A172 (cell line): ENCODE measurements at places on chromosomes 16 and 17.

- DNase-seq, result no peak
Observed at GRCh38 chr16:72944757-72945485, 103.0 kb downstream of the ZFHX3 start.

- peak; percentile 49 for DNase-seq
Observed at GRCh38 chr17:63358111-63358839, 87.8 kb downstream of the CYB561 start.

DNA sequence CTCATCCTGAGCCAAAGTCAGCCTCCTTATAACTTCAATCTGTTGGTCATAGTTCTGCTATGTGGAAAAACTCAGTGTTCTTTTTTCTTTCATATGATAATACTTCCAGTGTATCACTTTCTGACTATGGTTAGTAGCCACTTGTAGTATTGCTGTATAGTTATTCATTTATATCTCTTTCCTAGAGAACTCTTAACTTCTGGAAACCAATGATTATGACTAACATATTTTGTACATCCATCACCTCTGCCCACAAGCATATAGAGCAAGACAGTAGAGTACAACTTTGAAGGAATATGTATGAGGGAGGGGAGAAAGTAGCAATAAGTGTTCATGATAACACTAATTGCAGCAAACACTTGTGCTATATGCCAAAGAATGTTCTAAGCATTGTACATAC is 38.6 kb downstream of the COX10 start:
- no peak for DNase-seq

GRCh38 chr16:53207810-53208752 is 153.3 kb downstream of the CHD9 start:
- DNase-seq, result peak; percentile 94

DNA sequence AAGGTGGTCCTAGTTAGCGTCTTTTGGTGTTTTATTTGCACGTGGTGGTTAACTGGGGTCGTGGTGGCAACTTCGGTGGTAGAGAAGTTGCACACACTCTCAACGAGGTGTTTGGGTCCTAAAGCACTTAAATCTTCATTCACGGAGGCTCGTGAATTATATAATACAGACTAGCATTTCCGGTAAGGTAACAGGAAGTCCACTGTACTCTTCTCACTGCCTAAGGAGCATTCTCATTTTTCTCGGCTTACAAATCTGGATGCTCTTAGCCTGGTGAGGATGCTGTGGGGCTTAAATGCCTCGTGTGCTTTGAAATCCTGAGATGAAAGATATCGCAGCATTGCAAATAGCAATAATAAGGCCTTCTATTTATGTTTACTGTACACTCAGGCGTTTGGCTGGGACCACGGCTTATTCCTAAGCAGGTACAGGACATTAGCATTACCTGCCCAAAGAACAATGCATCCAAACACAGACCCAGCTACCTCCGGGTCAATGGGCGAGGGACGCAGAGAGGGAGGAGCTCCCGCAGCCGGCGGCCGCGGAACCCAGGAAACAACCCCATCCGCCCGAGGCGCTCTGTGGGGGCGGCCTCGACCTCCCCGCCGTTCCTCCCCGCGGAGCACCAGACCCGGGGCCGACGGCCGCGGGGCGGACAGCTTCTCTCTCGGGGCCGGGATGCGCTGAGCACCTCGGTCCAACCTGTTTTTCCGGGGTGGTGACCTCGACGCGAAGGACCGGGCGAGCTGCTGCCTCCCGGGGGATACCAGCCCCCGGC is 856 bp downstream of the DNAJA2 start:
- peak; percentile 35 for DNase-seq

DNA sequence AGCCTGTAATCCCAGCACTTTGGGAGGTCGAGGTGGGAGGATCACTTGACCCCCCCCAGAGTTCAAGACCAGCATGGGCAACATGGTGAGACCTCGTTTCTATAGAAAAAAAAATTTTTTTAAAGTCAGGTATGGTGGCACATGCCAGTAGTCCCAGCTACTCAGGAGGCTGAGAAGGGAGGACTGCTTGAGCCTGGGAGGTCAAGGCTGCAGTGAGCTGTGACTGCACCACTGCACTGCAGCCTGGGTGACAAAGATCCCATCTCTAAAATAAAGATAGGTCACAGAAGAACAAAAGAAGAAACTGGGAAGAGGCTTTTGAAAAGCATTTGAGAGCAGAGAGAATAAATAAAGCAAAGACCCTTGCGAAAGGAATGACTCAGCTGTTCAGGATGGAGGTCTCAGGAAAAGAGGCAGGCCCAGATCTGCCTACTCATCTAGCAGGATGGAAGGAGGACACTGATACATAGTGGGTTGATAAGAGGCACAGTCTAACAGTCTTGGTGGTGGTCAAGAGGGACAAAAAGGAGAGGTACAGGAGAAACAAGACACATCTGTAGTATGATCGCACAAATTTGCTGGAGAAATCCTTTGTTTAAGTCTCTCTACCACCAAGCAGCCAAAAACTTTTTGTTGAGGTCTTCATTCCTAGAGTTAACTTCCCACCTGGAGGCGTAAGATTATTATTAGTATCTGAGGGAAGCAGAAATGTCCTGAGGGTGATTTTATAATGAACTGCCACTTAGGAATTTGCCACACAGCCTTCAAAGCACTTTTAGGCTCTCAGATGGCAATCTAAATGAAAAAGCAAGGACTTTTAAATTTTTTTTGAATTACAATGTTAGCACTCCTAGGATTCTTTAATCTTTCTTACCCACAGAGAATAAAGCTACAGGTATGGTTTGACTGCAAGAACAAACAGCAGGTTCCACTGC is 17.6 kb downstream of the ZSWIM7 start:
- no peak for DNase-seq

DNA sequence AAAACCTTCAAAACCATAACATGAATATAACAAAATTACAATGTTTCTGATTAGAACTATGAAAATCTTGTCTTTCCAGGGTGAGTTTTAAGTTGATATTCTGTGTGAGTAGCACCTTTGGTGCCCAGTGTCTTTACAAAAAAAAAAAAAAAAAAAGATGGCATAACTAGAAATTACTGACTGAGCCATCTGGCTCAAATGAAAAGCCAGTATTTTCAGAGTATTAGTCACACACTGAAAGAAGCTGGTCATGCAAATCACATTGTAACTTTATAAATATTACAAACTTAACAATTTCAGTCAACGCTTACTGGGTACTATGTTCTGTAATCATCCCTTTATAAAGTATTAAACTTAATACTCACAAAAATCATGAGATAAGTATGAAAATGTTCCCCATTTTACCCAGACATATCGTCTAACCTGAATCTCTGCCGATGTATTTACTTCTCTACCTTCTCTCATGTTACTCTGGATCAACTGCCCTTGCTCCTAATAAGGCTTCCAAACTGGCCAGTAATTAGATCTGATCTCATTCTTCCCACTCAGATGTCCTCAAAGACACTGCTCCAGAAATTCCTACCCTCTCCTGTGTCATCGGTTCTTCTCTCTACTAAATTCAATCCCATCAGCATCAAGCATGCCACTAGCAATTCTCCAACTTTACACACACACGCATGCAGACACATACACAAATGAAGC is 25.4 kb downstream of the UBE2G1 start:
- no peak for DNase-seq

DNA sequence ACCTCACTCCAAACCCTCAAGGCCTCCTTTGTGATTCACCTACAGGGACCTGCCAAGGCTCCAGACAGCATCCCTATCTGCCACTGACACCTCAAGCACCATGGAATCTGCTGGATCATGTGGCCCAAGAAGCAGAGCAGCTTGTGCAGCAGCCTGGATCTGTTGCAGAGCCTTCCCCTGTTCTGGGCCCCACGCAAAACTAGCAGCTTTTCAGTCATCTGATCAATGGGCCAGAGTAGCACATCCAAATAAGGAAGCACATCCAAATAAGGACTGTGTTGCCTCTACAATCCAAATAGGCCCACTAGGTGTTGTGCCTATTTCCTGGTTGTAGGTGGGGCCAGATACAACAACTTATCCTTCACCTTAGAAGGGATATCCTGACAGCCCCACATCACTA is 97.1 kb upstream of the GNAO1 start:
- DNase-seq, result no peak

DNA sequence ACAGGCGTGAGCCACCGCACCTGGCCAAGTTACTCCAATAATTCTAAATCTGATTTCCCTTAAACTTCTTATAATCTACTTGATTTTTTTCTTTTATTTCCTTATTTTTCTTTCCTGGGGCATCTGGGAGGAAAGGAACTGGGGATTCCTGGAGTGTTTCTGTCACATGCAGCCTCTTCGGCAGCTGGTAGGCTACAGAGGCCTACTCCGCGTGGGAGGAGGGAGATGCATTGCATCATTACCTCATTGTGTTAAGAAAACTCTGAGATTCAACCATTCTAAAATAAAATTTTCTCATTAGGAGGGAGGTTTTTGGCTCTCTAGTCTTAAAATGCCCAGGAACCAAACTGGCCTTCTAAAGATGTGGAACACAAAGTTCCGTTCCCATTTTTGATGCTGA is 64.0 kb downstream of the SOX9 start:
- no peak for DNase-seq

DNA sequence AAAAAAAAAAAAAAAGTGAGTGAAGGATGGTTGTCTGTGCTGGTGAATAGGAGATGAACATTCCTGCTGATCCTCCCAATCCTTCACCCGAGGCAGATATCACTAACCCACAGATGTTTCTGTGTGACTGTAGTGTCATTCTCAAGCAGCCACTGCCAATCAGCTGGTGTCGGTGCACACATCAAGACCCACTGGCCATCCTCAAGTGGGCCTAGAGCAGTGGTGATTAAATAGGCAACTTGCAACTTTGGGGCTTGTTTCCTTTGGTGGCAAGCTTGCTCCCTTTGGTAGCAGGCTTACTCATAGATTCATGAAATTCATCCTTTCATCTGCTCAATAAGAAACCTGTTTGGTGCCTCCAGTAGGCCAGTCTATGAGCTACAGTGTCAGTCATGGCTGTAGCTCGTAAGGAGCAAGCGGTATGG is 51.1 kb upstream of the LGALS9 start:
- no peak for DNase-seq

DNA sequence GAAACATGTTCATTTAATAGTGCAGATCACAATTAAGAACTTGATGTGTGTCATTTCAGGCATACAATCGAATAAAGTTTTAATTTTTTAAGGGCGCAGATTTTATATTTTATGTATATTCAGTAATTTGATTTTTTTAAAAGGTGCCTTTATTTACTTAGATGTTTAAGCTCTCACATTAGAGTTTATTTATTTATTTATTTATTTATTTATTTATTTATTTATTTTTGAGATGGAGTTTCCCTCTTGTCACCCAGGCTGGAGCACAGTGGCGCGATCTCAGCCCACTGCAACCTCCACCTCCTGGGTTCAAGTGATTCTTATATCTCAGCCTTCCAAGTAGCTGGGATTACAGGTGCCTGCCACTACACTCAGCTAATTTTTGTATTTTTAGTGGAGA is 3.8 kb downstream of the B4GALNT2 start:
- no peak for DNase-seq

GRCh38 chr17:49471089-49471683 is 23.9 kb upstream of the NGFR start:
- DNase-seq, result no peak

DNA sequence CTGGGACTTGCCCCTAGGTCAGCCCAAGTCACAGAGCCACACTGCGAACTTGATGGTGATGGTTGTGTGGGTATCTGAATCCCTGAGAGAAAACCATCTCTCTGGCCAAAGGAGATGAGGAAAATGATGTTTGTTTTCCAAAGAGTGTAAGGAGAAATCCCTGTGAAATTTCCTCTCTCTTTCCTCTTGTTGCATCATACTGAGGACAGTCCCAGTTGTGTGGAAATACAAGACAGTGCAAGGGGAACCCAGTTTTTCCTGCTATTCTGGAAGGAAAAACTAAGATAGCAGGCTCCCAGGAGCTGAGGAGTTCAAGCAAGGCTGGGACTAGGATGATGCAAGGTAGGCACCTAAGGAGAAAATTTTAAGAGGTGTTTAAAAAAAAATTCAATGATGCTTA is 86.8 kb upstream of the TOM1L1 start:
- DNase-seq, result no peak

DNA sequence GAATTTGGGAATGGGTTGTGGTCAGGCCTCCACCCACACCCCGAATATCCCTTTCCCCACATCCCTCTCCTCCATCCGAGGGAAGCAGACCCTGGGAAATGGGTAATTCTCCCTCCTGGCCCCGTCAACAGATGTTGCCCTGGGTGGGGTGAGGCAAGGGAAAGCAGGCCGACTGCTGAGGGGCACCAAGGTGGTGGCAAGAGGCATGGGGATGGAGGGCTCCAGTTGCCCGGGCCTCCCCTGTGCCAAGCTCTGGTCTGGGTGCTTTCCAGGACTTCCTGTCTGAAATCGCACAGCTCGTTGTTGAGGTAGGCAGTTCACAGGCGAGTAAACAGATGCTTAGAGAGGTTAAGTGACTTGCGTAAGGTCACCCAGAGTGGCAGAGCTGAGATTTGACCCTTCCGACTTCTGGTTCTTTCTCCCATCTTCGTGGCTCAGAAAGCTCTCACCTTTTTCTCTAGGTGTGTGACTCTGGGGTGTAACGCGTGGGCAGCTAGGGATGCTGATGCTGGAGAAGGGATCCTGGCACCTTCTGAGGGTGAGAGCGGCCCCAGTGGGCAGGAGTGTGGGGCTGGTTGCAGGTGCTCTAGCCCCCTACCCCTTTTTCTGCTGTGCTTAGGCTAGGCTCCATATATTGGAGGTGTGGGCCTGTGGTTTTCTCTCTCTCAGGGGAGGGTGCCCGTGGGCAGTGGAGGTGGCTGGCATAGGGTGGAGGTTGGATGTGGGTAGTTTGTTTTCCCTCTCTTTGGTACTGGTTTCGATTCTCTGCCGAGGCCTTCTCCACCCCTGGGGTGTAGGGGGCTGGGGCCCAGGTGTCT is 17.2 kb downstream of the RARA start:
- DNase-seq, result no peak

GRCh38 chr17:1629504-1630310 is 1.1 kb upstream of the SLC43A2 start:
- DNase-seq, result peak; percentile 44

DNA sequence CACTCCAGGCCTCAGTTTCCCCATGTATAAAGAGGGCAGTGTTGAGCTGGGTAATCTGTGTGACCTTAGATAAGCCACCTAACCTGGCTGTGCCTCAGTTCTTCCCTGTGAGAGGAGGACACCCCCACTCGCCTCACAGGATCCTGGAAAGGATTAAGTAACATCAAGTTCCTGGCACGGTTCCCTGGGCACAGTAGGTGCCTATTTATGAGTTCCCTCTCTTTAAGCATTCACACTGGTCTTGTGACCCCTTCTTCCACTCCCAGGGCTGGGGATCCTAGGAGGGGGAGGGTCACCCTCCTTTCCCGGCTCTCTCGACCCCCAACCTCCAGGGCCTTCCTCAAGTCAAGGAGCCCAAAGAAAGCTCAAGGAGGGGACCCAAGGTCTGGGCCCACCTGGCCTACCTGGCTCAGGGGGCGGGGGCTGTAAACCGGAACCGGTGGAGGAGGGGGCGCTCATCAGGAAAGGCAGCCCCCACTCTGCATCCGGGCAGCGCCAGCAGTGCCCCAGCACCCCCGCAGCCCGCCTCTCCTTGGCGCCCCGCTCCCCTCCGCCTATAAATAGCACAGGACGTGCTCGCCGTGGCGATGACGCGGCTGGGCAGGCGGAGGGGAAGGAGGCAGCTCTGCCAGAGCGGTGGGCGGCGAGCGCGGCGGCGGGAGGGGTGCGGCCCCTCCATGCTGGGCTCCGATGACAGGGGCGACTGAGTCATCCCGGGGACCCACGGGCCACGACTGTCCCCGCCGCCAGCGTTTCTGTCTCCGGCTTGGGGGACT is 9.4 kb downstream of the RPL19 start:
- no peak for DNase-seq
